ENCODE measurements at places on chromosomes 13 and 19. TPM values are rescaled to one million over a fixed set of nuclear protein-coding genes. Genes with fewer than 3 reads are reported as not detected.

The CGB3 gene
- total RNA-seq = not detected

The CYP4F8 gene
- not detected for total RNA-seq

The DNAAF3 gene
- total RNA-seq = 0.42 TPM

The FFAR3 gene
- 0.13 TPM for total RNA-seq

The FAM216B gene
- total RNA-seq = not detected

The P2RY11 gene
- total RNA-seq = 0.96 TPM

The NKG7 gene
- 0.58 TPM for total RNA-seq

The MAMSTR gene
- 1.6 TPM for total RNA-seq

The ZNF813 gene
- 3.4 TPM for total RNA-seq

The IRGC gene
- total RNA-seq = not detected

The SLC25A30 gene
- total RNA-seq = 16.3 TPM

The IFNL1 gene
- total RNA-seq = not detected

The B3GNT3 gene
- total RNA-seq = not detected

Data from gastroesophageal sphincter (tissue), 4 donors.